T-helper 2 cell treated with Interferon-gamma antibody and Interleukin-4, amounts not matched to agents 5 μg/mL and 100 μg/mL, for 36 hours (primary cell): ENCODE measurements at places on chromosomes 1 and 21.

- no peak for DNase-seq
Observed at GRCh38 chr1:226986496-226987178, 46.5 kb downstream of the COQ8A start.

DNA sequence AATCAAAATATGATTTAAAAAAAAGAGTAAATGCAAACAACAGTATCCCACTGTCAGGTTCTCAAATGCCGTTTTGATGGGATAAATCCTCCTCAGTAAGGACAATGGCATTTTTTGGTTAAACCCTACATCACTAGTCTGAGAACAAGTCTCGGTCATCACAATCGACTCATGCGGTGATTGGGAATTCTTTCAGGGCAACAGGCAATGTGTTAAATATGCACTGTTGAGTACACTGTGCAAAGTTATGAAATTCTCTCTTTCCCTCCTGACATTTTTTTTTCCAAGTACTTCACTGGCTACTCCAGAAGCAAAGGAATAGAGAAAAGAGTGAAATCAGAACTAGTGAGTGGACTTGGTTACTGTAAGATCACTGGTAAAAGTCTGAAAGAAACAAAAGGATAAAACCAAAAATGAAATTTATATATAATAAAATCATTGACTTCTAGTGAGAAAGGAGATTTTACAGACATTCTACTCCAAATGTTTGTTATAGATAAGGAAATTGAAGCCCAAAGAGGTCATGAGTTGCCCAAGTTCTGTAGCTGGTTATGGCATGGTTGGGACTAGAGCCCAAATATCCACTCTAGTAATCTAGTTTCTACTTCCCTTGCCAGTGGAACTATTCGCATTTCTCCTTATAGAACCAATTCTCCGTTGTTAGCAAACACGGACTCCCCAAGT lies 111.3 kb downstream of the TGFBR3 start:
- no peak for DNase-seq

DNA sequence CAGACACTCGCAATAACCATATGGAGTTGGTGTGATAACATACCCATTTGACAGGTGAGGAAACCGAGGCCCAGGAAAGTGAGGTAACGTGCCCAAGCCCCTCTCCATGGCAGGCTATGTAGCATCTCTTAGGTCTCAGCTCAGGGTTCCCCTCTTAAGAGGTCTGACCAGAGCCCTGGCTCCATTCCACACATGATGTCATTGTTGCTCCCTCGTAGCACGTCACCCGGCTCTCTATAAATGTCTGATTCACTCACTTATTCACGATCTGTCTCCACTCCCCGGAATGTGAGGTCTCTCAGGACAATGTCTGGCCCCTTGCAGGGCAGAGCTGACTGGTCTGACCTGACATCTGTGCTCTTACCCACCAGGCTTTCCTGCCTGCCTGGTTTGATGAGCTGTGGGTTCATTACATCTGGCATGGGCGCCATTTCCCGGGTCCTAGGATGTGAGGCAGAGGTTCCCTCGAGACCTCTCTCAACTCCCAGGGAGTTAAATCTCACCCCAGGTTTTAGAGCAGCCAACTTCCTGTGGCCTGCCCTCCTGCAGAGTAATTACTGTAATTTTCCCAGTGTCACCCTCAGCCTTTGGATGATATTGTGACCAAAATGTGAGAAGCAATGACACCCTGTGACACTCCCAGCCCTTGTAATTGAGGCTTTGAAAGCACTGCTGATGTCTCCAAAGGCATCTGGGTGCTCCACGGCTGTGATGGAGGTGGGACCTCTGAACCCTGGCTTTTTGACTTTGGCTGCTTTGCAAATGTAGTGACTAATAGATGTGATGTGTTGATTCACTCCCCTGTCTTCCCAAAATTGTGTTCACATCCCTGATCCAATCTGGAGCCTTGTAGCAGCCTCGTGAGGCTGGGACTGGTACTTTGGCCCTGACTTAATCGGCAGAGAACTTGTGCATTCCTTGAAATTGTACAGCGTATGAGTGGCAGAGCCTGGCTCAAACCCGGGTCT lies 10.6 kb downstream of the ACTL8 start:
- no peak for DNase-seq

DNA sequence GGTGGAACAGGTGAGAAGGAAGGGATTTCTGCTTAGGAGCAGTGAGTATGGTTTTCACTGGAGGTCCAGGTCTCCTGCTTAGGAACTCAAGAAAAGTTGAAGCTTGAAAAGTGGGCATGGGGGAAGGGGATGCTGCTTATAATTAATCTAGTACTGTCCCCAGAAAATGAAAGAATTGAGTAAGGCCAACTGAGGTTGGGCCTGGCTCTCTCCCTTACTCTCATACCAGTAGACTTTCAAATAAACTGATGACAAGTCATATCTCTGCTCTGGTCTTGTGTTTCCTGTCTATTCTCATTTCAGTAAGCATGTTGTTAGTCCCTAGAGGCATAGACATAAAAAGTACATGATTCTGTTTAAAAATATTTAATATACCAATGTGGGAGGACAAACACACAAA lies 26.4 kb downstream of the CD48 start:
- no peak for DNase-seq

DNA sequence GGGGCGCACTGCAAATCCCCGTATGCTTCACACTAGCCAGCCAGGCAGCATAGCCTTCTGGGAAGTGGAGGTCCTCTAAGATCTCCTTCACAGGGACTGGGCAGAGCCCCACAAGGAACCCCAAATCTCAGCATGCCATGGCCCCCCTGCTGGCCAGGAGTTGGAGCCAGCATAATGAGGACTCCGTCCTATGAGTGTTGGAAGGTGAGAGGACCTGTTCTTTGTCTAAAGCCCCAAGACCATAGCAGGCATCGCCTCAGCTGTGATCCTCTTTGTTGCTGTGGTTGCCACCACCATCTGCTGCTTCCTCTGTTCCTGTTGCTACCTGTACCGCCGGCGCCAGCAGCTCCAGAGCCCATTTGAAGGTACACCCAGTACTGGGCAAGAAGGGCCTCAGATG lies 1.5 kb downstream of the SHISA4 start:
- no peak for DNase-seq

- no peak for DNase-seq
Observed at GRCh38 chr21:37429356-37429755, 62.8 kb downstream of the DYRK1A start.

DNA sequence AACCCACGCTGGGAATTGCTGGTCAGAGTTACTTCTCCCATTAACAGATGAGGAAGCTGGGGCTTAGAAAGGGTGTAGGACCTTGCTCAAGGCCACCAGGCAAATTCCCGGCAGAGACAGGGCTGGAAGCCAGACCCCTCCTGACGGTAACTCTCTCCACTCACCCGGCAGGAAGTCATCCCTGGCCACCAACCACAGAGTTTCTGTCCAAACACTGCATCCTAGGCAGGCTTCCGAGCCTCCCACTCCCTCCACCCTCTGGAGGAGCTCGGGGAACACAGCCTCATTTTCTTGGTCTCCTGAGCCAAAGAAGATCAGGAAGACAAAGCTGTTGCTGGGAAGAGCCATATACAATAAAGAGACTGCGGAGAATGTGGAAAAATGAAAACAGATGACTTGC lies 25.0 kb upstream of the ZNF436 start:
- DNase-seq: no peak

GRCh38 chr1:119784191-119784781 lies 15.6 kb upstream of the HMGCS2 start:
- no peak for DNase-seq

GRCh38 chr1:89850844-89851415 lies 30.1 kb downstream of the LRRC8D start:
- DNase-seq: no peak

- no peak for DNase-seq
Observed at GRCh38 chr1:78833491-78833890, 173.0 kb downstream of the ADGRL4 start.

DNA sequence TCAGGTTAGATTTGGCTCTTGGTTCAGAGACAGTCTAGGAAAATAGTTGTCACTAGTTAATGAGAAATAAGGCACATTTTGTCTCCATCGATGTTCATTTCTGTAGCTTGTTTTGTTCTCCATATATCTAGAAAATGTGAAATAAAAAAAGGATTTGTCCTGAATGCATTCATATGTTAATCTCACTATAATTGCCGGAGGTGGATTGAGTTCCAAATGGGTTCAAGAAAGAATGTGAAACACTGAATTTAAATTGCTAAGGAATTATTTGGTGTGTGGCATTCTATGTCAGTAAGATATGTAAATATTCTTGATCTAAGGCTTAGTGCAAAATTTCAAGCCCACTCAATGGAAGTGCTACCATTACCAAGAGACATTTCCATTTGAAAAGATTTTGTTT lies 176.7 kb downstream of the LRRC7 start:
- no peak for DNase-seq

GRCh38 chr21:15401331-15401730 lies 328.5 kb upstream of the USP25 start:
- DNase-seq: no peak

- no peak for DNase-seq
Observed at GRCh38 chr1:151124763-151125403, 21.5 kb downstream of the SEMA6C start.

DNA sequence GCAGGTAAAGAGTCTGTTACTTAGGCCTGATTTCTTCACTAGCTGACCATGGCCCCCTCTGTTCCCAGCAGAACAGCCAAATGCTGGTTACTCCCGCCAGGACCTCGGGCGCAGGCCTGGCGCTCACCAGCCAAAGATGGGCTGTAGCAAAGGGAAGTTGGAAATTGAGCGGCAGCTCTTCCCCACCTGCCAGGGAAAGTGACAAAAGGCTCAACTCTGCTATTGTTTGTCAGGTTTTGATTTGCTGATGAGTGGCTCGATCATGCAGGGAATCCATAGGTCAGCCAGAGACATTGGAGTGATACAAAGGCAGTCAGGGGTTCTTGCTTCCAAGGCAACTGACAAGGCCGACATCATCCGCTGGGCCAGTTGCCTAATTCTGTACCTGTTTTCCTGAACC lies 120.1 kb downstream of the ASTN1 start:
- DNase-seq: no peak

GRCh38 chr1:225962440-225962975 lies 21.5 kb upstream of the LEFTY2 start:
- peak; percentile 41 for DNase-seq

DNA sequence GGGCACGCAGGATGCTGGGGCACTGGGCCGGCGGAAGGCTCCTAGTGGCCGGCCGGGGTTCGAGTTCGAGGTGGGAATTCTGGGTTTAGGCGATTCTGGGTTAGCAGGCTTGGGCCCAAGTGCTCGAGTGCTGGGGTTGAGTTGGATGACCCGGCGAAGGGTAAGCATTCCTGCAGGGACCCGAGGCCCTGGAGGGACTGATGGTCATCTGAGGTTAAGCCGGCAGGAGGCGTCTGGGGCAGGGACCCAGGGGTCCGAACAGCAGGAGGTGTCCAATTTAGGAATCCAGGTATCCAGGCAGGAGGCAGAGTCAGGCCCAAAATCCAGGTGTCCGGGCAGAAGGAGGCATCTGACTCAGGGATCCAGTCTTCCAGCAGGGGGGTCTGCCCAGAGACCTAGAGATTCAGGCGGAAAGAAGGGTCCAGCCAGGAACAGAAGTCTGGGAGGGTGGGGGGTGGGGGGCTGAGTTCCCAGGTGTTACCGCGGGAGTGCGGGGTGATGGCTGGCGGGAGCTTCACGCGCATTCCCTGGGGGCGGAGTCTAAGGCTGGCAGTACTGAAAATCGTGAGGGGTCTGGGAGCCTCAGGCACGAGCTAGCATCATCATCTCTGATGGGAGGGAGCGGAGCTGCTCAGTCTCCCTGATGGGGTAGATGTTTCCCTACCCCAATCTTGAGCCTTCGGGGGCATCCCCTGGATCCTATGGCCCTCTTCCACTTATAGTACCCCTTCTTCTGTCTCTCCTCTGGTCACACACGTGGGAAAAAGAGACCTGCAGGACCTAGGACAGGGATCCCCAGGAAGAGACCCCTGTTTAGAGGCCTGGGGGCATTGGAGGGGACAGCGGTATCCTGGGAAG lies 585 bp downstream of the GPR3 start:
- DNase-seq: no peak

GRCh38 chr1:23537296-23537973 lies 6.4 kb upstream of the E2F2 start:
- no peak for DNase-seq

DNA sequence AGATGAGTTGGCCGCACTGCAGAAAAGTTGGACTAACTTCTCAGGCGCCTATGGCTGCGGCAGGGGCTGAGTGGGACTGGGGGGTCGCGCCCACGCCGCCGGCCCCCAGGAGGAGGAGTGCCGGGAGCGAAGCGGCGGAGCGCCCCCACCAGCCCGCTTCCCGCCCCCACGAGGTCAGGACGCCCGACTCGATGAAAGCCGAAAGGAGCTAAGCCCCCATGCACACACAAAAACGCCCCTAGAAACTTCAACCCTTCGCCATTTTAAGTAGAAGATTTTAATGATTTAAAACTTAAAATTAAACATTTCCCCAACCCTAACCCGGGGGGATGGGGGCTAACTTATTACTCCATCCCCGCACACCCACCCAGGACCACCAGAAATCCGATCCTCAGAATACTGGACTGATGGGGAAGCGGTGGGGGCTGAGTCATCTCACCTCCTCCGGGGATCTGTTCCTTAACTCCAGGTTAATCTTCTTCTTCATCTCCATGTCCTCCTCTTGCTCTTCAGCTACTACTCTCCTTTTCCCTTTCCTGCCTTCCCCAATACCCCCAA lies 539 bp downstream of the ANP32E start:
- DNase-seq: peak; percentile 31

GRCh38 chr21:44503901-44504399 lies 36.0 kb downstream of the KRTAP10-1 start:
- DNase-seq: no peak

DNA sequence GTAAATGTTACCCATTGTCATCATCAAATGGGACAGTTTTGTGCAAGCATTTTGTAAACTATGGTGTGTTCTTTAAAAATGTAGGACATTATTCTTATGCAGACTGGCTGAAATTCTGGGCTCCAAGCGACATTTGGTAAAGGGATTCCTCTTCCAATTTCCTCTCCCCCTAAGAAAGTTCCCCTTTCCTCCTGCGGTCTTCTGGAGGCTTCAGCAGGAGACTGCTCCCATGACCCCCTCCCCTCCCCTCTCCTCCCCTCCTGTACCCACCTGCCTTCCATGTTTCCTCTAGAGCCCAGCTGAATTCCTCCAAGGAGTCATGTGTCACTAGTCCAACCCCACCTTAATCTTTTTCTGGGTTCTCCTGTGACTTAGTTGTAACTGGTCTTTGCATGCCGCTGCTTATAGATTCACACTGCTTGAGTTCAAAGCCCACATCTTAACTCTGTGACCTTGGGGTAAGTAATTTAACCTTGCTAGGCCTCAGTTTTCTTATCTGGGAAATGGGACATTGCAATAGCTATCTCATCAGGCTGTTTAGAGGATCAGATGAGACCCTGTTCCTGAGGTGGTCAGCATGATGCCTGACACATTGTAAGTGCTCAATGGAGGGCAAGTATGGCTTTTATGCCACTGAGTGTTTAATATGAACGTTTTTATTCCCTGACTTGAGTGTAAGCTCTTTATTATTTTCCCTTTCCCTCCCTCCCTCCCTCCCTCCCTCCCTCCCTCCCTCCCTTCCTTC lies 69.9 kb upstream of the WDR26 start:
- no peak for DNase-seq

- no peak for DNase-seq
Observed at GRCh38 chr1:20731057-20731991, 1.2 kb downstream of the SH2D5 start.
